ENCODE measurements at places on chromosomes 16 and 17.

GRCh38 chr17:7955414-7956227 is 23.6 kb downstream of the CNTROB start:
- DNase-seq: no peak

GRCh38 chr16:2791174-2791573 is 3.8 kb upstream of the PRSS33 start:
- DNase-seq: no peak

GRCh38 chr17:36523113-36523512 is 11.6 kb downstream of the MYO19 start:
- DNase-seq: no peak

DNA sequence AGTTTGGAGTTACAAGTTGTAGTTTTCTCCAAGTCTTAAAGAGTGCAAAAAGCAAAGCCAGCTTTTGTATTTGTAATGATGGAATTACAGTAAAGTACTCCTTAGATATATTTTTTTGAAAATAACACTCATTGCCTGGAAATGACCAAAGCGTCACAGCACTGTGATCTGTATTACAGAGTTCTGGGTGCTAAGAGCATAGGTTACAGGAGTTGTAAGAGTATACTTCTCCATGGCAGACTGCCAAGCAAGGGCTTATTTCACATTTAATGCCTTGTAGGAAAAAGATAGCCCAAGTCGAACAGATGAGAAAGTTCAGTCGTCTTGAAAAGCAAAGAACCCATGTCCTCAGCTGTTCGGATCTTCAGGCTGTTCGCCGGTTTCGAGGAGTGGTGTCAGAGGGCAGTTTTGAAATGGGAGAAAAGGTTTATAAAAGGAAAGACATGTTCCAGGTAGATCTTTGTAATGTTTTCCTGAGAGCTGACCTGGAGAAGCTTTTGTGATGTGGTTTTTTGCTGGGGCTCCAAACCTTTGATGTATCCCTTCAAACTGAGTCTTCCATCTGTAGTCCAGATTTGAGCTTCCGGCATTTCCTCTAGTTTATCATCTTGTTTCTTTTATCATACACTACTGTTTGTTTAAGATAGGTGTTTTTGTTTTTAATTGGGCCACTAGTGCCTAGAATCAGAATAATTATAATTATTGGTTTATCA is 41.3 kb downstream of the ERCC4 start:
- no peak for DNase-seq

Data from upper lobe of left lung (tissue), 6 donors.